ENCODE measurements at places on chromosomes 3 and 15. TPM values are rescaled to one million over a fixed set of nuclear protein-coding genes. Genes with fewer than 3 reads are reported as not detected.

DNA sequence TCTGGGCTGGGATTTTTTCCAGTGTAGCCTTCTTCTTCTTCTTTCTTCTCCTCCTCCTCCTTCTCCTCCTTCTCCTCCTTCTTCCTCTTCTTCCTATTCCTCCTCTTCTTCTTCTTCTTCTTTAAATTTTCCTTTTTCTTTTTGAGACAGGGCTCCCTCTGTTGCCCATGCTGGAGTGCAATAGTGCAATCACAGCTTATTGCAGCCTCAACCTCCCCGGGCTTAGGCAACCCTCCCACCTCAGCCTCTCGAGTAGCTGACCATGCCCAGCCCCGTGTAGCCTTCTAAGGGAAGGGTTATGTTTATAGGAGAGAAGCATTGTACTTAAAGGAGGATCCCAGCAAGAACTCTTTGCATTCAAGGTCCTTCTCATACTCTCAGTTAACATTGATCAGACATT lies 24.0 kb upstream of the MYO1E start:
- H3K4me1 ChIP-seq, result no peaks in the 10 kb centered on the region
- H3K27me3 ChIP-seq, result no peaks in the 10 kb centered on the region
- DNase-seq, result no peak
- H3K4me3 ChIP-seq, result no peak overlapping the region

GRCh38 chr3:13878281-13879101 lies 1.4 kb downstream of the WNT7A start:
- no peaks in the 10 kb centered on the region for H3K36me3 ChIP-seq
- no peak overlapping the region for H3K27ac ChIP-seq
- H3K27me3 ChIP-seq, result no peaks in the 10 kb centered on the region
- peak; percentile 74 for DNase-seq
- peak overlapping the region; percentile 32 for H3K4me3 ChIP-seq

HDGFL3 gene
- total RNA-seq, result 65.3 TPM

DNA sequence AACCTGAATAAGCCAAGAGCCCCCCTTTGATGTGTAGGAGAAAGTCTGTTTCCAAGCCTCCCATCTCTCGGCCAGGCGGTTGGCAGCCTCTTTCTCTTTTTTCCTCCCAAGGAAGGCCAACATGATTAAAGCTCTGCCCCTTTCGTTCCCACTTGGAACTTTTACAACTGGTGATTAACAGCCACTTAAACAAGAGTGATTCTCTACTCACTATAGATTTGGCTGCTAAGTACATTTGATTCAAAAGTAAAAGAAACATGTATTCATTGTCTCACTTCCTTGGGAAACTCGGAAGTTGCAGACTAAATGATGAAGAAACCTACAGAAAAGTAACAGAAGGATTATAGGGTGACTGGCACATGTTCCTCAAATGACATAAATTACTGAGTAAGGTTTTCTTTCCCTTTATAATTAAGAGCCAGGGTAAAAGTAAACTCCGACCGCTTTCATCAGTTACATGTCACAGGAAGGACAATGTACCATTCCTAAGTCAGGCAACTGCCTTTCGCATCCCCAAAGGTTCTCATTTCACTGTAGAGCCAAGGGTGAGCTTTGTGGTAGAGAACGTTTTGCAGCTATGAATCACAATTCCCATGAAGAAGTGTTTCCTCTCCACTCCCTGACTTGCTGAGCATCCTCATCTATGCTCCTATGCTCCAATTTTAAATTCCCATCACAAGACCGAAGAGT lies 72.7 kb downstream of the MB21D2 start:
- no peaks in the 10 kb centered on the region for H3K4me1 ChIP-seq
- no peak for DNase-seq
- no peaks in the 10 kb centered on the region for H3K27me3 ChIP-seq
- no peak overlapping the region for H3K4me3 ChIP-seq
- no peak overlapping the region for H3K27ac ChIP-seq
- H3K36me3 ChIP-seq, result no peaks in the 10 kb centered on the region

TMPRSS7 gene
- not detected for total RNA-seq

GRCh38 chr15:77819851-77820728 lies 187.4 kb upstream of the LINGO1 start:
- no peak for DNase-seq
- H3K36me3 ChIP-seq, result no peaks in the 10 kb centered on the region
- H3K27ac ChIP-seq, result no peak overlapping the region
- H3K27me3 ChIP-seq, result no peaks in the 10 kb centered on the region

- H3K4me3 ChIP-seq, result no peak overlapping the region
- no peak for DNase-seq
- no peaks in the 10 kb centered on the region for H3K36me3 ChIP-seq
- H3K27me3 ChIP-seq, result no peaks in the 10 kb centered on the region
- no peaks in the 10 kb centered on the region for H3K4me1 ChIP-seq
Measured at GRCh38 chr3:181887685-181888084, 176.0 kb downstream of the SOX2 start.

FBXO40 gene
- total RNA-seq, result 0.13 TPM

GRCh38 chr3:110925798-110926197 lies 145.8 kb upstream of the NECTIN3 start:
- no peak overlapping the region for H3K27ac ChIP-seq
- no peaks in the 10 kb centered on the region for H3K4me1 ChIP-seq
- H3K27me3 ChIP-seq, result no peaks in the 10 kb centered on the region
- no peak overlapping the region for H3K4me3 ChIP-seq
- no peaks in the 10 kb centered on the region for H3K36me3 ChIP-seq

DNA sequence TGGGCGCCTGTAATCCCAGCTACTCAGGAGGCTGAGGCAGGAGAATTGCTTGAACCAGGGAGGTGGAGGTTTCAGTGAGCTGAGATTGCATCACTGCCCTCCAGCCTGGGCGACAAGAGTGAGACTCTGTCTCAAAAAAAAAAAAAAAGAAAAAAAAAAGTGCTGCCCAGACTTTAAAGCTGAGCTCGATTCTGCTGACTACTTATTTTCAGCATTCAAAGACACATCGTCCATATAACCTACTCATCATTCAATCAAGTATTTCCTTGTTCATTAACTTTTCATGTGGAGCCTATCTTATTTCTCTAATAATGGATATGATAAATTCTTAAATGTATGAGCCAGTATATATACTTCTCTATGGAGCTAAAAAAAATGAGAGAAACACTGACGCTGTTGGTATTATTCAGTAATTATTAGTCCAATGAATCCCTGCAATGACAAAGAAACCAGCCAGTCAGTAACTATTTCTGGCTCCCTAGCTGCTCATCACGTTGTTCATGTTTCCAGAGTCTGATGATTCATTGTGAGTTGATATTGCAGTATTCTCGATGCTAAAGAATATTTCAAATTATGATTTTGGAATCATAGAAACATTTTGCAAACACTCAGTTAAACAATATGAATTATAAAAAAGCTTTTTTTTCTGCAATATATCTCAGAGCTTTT lies 111.9 kb downstream of the RAP2B start:
- DNase-seq, result no peak
- no peaks in the 10 kb centered on the region for H3K4me1 ChIP-seq
- H3K27ac ChIP-seq, result no peak overlapping the region

GRCh38 chr3:145006271-145006670 lies 1034.6 kb downstream of the DIPK2A start:
- no peak overlapping the region for H3K27ac ChIP-seq
- DNase-seq, result no peak
- no peaks in the 10 kb centered on the region for H3K36me3 ChIP-seq
- H3K4me3 ChIP-seq, result no peak overlapping the region
- H3K27me3 ChIP-seq, result no peaks in the 10 kb centered on the region

IL20RB gene
- total RNA-seq, result 3.6 TPM

- H3K36me3 ChIP-seq, result no peaks in the 10 kb centered on the region
- no peak overlapping the region for H3K4me3 ChIP-seq
- peak overlapping the region; percentile 38 for H3K27ac ChIP-seq
- H3K4me1 ChIP-seq, result peaks cover 11% of the 10 kb centered on the region
Measured at GRCh38 chr15:34799149-34800101, 4.1 kb upstream of the ACTC1 start.

CFAP44 gene
- 8.6 TPM for total RNA-seq

CAMP gene
- total RNA-seq, result 0.90 TPM

GRCh38 chr3:122247825-122248185 lies 64.3 kb downstream of the CASR start:
- no peak overlapping the region for H3K4me3 ChIP-seq
- DNase-seq, result no peak
- H3K27ac ChIP-seq, result no peak overlapping the region
- no peaks in the 10 kb centered on the region for H3K27me3 ChIP-seq
- H3K36me3 ChIP-seq, result no peaks in the 10 kb centered on the region

DNA sequence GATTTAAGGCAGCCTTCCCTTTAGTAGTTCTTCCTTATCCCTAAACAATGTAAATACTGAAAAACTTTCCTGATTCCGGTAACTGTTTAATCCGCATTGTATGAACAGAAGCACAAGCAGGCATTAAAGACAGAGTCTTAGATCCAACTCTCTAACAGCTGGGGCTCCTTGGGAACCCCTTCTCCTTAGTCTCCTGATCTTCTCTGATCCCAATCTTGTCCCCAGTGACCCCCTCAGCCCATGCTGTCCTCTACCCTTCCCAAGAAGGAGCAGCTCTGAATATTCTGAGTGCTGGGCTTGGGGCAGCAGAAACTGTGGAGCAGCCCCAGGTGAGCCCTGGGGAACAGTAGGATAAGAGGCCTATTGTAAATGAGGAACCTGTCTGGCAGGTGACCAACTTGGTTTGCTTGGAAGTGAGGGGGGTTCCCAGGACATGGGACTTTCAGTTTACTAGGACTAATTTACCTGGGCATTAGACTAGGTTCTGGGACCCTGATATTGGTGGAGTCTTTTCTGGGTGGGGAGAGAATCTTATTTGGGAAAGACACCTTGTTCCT lies 13.0 kb upstream of the SLC30A4 start:
- H3K27ac ChIP-seq, result no peak overlapping the region
- DNase-seq, result no peak
- no peak overlapping the region for H3K4me3 ChIP-seq
- H3K36me3 ChIP-seq, result no peaks in the 10 kb centered on the region

GRCh38 chr3:71636482-71636881 lies 53.0 kb upstream of the FOXP1 start:
- H3K27me3 ChIP-seq, result no peaks in the 10 kb centered on the region
- no peak overlapping the region for H3K27ac ChIP-seq
- H3K36me3 ChIP-seq, result no peaks in the 10 kb centered on the region
- H3K4me3 ChIP-seq, result no peak overlapping the region
- no peaks in the 10 kb centered on the region for H3K4me1 ChIP-seq

DNA sequence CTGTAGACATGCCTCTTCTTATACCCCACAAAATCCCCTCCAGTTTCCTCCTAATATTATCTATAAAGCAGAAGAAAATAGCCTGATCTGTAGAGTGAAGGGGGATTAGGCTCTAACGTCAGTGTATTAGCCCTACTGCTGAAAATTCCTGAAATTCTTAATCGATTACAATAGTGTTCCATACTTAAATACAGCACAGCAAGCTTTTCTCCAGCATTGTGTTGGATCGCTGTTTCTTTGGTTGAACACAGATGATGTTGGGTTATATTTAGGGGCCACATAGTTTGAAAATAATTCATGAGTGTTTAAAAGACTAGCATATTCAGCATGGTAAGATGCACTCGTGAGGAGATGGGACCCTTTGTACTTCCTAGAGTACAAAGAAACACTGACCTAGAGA lies 52.5 kb downstream of the PIAS1 start:
- DNase-seq, result no peak
- H3K4me3 ChIP-seq, result peak overlapping the region; percentile 18
- H3K27ac ChIP-seq, result no peak overlapping the region
- H3K36me3 ChIP-seq, result no peaks in the 10 kb centered on the region
- H3K4me1 ChIP-seq, result peaks cover 2% of the 10 kb centered on the region

DNA sequence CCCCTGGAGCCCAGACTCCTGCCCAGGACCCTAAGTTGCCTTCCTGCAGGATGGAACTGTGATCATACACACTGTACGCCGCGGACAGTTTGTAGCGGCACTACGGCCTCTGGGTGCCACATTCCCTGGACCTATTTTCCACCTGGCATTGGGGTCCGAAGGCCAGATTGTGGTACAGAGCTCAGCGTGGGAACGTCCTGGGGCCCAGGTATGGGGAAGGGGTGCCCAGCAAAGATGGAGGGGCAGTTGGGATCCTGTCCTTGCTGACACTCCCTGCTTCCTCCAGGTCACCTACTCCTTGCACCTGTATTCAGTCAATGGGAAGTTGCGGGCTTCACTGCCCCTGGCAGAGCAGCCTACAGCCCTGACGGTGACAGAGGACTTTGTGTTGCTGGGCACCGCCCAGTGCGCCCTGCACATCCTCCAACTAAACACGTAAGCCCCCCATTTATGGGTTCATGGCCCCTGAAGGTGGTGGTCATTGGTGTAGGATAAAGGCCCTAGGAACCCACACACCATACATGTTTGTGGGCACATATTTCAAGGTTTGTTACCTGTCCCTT lies 28.8 kb downstream of the NBEAL2 start:
- H3K27ac ChIP-seq, result no peak overlapping the region
- no peak overlapping the region for H3K4me3 ChIP-seq
- no peaks in the 10 kb centered on the region for H3K27me3 ChIP-seq
- no peaks in the 10 kb centered on the region for H3K36me3 ChIP-seq
- DNase-seq, result no peak

CHRNA5 gene
- total RNA-seq, result 1.6 TPM

DNA sequence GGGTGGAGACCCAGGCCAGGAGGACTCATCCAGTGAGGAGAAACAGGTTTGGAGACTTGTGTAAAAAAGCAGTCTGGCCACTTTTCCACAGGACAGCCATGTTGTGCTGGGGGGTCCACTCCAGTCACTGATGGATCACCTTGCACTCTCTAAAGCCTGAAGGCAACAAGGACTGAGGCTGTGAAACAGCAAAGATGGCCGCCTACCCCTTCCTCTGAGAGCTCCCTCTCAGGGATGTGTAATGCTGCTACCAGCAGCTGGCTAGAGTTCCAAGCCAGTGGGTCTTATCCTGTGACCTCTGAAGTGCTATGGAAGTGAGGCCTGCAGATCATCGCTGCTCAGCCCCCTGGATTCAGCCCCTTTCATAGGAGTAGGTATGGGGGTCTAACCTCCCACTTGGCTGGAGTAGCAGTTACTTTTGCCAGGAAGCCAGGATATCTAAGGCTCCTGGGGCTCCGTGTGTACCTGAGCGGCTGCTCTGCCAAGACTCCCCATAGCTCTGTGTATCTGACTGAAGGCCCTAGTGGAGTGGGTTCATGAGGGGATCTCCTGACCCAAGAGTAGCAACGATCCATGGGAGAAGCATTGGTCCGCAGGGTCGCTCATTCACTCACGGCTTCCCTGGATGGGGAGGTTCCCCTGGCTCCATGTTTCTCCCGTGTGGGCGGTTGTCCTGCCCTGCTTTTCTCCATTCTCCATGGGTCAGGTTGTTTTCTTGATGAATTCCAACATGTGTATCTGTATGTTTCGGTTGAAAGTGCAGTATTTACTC lies 69.9 kb upstream of the TNFSF10 start:
- H3K27me3 ChIP-seq, result no peaks in the 10 kb centered on the region
- no peaks in the 10 kb centered on the region for H3K36me3 ChIP-seq
- no peaks in the 10 kb centered on the region for H3K4me1 ChIP-seq
- no peak overlapping the region for H3K27ac ChIP-seq
- H3K4me3 ChIP-seq, result no peak overlapping the region
- DNase-seq, result no peak

DHX30 gene
- 47.6 TPM for total RNA-seq

- H3K27ac ChIP-seq, result no peak overlapping the region
- H3K27me3 ChIP-seq, result no peaks in the 10 kb centered on the region
- H3K36me3 ChIP-seq, result no peaks in the 10 kb centered on the region
- H3K4me1 ChIP-seq, result no peaks in the 10 kb centered on the region
Measured at GRCh38 chr3:42023380-42023779, 61.5 kb upstream of the ULK4 start.

TEX55 gene
- not detected for total RNA-seq

SCAANT1 gene
- not detected for total RNA-seq

GRCh38 chr3:132448216-132448961 lies 31.1 kb downstream of the DNAJC13 start:
- no peak overlapping the region for H3K4me3 ChIP-seq
- no peaks in the 10 kb centered on the region for H3K27me3 ChIP-seq
- H3K27ac ChIP-seq, result peak overlapping the region; percentile 73
- peak; percentile 70 for DNase-seq

CCRL2 gene
- 5.1 TPM for total RNA-seq

FANCD2OS gene
- total RNA-seq, result not detected

All from aorta (tissue), 5 donors.